CD4-positive, alpha-beta T cell treated with Interleukin-12 subunit alpha and Interleukin-12 subunit beta, for 1 hour (primary cell): ENCODE measurements at places on chromosomes 16 and 17.
A peak's percentile ranks its signal among the peaks of the same experiment; 100 is the strongest.

DNA sequence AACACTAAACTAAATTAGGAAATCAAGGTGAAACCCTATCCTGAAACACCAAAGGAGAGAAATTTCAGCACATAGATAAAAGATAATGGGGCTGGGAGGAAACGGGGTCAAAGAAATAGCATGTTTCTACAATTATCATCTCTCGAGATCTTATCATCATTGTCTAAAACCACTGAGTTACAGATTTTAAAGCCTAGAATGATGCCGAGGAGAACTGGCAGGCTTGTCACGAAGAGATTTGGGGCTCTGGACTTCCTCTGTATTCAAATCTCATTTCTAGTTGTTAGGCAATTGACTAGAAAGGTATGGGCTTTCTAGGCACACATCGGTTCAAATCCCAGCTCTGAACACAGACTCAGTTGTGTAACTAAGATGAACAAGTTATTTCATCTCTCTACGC is 9.3 kb downstream of the PDZD9 start:
- no peak for DNase-seq

GRCh38 chr17:68102318-68102758 is 66.8 kb downstream of the KPNA2 start:
- DNase-seq, result peak; percentile 40

- no peak for DNase-seq
Observed at GRCh38 chr17:72264682-72265405, 144.0 kb downstream of the SOX9 start.

GRCh38 chr17:19281161-19281560 is 44.0 kb downstream of the EPN2 start:
- no peak for DNase-seq

DNA sequence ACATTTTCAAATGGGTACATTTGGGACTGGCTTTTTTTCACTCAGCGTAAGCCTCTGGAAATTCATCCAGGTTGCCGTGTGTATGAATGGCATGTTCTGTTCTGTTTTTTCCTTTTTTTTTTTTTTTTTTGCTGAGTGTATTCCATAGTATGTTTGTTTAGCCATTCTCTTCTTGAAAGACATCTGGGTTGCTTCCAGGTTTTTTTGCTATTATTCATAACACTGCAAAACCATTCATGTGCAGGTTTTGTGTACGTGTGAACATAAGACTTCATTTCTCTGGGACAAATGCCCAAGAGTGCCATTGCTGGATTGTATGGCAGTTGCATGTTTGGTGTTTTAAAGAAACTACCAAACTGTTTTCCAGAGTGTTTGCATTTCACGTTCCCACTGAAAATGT is 335.9 kb upstream of the TNRC6C start:
- no peak for DNase-seq

GRCh38 chr16:48450367-48450766 is 65.2 kb upstream of the SIAH1 start:
- DNase-seq, result no peak
